ENCODE measurements at places on chromosomes 4 and X. TPM values are rescaled to one million over a fixed set of nuclear protein-coding genes. Genes with fewer than 3 reads are reported as not detected.

The NMU gene
- total RNA-seq, result not detected

- no peak for DNase-seq
Observed at GRCh38 chrX:45479835-45480422, 279.3 kb upstream of the DIPK2B start.

- no peak for DNase-seq
Observed at GRCh38 chrX:38754102-38754790, 47.0 kb upstream of the MID1IP1 start.

The VCX gene
- not detected for total RNA-seq

GRCh38 chr4:45100956-45101818 is 374.8 kb upstream of the GNPDA2 start:
- DNase-seq, result no peak

The FRAS1 gene
- total RNA-seq, result not detected

GRCh38 chr4:159382856-159383561 is 280.1 kb downstream of the RAPGEF2 start:
- DNase-seq, result no peak

DNA sequence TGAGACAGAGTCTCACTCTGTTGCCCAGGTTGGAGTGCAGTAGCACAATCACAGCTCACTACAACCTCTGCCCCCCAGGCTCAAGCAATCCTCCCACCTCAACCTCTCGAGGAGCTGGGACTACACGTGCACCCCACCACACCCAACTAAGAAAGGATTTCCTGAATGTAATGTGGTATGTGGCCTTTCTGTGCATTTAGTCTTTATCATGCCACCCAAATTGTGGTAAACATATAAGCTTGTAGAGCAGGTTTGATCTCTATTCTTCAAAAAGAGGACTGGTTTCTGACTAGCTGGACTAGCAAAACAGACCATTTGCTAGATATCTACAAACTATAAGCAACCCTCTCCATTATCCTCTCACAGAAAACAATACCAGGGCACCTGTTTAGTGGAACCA is 33.6 kb downstream of the ELOVL6 start:
- DNase-seq, result no peak

GRCh38 chr4:2085496-2085901 is 26.4 kb downstream of the NAT8L start:
- no peak for DNase-seq

The ASB9 gene
- 0.78 TPM for total RNA-seq

DNA sequence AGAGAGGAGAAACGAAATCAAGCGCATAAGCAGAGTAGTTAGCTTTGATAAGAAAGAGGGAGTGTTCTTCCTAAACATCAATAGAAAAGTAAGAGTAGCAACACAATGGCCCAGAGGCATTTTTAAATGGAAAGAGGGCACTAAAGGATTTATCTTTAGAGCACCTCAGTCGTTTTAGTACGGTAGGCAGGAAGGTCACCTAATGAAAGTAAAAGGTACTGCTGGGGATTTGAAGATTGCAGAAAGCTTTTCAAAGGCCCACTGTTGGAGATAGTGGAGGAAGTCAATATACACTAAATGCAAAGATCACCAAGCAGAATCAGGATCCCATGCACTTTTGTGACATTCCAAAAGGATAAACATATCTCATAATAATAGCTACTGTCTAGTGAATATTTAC is 667.7 kb upstream of the GRID2 start:
- no peak for DNase-seq

DNA sequence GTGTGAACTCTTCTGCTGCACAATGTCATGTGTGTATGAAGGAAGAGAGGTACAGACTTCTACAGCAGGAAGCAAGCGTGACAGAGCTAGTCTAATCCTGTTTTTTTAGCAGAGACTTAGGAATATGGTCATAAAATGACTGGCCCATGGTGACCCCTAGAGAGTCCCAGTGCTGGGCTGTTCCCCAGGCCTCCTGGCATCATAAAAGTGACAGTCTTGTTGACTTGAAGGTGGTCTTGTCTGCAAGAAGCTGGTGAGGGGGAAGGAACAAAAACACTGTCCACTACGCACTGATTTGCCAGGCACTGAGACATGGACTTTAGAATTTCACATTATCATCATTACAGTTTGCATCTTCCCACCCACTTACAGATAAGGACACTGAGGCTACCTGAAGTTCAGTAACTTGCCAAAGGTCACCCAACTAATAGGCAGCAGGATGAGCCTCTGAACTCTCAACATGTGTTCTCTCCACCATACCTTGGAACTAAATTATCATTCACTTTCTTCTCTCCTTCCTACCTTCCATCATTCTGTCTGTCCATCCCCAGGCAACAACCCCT is 63.0 kb downstream of the HADH start:
- DNase-seq, result no peak

- no peak for DNase-seq
Observed at GRCh38 chr4:2302387-2303119, 40.6 kb upstream of the MXD4 start.

DNA sequence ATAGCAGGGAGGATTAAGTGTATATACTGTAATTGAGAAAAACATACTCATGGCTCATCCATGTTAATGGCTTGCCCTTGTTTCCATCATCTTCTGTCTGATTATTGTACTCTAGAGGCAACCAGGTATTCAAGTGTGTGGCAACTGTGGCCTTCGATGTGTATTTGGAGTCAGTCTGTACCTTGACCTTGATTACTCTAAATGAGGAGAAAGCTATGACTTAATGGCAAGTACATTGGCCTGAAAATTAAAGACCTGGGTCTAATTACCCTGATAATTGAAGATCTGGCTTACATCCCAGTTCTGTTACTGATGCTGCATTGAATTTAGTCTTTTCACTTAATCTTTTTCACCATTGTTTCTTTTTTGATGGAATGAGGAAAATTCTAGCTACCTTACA is 409.2 kb downstream of the CCSER1 start:
- no peak for DNase-seq

The PAGE5 gene
- not detected for total RNA-seq

GRCh38 chr4:152663203-152664066 is 16.4 kb downstream of the TMEM154 start:
- DNase-seq, result no peak

DNA sequence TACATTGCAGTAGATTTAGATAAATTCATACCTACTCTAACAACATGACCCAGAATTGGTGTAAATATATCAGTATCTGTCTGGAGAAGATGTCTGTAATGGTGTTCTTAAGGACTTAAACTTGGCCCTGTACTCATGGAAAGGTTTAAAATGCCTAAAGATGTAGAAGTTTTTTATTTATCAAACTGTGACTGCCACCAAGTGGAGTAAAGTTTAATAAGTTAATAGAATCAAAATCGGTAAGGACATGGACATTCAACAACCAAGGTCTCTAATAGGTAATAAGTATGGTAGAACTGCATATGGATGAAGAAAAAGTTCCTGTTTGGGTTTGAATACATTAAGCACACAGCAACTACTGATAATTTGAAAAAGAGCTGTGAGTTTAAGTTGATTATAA is 474.0 kb upstream of the NDST3 start:
- no peak for DNase-seq

GRCh38 chr4:70724463-70724862 is 2.7 kb downstream of the RUFY3 start:
- DNase-seq, result no peak

DNA sequence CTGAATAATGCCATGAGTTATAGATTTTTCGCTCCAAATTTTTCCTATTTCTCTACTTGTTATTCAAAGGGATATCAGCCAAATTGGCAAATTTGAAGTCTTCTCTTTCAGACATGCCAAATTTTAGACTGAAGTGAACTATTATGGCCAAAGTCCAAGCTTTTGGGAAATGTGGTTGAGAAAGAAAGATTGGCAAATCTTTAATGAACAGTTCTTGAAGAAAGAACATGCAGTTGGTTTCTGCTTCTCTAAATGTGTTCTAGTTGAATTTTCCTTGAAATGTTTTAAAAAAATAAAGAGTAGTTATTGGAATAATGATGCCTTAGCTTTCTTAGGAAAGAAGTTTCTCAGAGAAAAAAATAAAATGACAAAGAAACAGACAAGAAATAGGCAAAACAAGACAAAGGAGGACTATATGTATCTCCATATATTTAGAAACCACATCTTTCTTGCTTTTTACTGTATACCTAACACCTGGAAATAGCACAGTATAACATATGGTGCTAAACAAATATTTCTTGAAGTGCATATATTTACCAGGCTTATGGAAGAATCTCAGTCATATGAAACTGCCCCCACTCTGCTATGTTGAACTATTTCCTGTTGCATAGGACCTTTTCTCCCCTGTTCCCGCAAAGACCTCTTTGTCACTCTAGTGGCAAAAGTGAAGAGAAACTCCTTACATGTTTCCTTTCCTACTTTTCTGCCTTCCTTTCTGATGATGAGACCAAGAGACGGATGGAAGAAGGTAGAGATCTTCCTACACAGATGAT is 250.0 kb downstream of the ARHGAP24 start:
- no peak for DNase-seq

DNA sequence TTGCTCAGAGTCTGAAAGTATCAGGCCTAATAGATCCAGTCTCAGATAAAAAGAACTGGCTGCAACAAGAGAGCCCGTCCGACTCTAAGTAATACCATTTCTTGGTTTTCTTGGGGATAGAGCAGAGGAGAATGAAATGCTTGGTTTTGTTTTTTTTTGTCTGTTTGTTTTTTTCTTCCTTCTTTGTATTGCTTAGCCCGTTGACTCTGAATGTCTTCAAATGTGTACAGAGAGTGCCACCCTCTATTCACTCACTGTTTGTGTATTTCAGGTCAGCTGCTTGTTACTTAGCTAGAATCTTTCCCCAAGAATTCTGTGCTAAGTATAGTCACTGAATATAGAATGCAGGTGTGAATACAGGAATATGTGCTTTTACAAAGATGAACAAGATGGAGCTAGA is 5.7 kb upstream of the TMEM156 start:
- no peak for DNase-seq

DNA sequence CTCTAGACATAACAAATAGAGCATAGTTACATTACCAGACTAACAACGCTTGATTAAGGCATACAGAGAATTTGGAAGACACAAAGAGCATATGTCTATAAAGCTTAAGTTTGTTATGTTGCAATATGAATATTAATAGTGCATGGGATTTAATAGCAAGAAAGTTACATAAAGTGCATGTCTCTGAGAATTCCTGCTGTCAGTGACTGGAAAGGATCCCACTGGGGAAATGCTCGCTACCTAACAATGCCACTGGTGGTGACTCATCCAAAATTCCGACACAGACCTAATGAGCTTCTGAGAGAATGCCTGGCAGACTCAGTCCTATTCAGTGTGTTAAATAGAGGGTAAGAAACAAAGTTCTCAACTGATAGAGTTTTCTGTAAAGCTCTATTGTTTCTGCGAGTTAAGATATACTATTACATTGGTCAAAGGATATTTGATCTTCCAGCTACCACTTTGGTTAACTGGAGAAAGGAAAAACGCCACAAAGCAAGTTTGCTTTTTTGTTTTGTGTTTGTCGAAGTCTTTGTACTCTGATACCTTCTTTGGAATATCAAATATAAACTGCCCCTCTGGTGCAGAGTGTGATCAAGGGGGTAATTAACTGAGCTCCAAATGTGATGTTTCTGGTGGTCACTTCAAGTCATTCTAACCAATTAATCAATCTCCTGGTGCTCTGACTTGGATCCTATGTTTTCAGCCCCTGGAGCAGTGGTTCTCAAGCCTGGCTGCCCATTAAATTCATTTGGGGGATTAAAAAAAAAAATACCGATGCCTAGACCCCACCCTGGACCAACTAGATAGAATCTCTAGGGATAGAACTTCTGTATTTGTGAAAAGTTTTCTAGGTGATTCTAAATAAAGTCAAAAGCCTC is 107.9 kb downstream of the PALLD start:
- no peak for DNase-seq

DNA sequence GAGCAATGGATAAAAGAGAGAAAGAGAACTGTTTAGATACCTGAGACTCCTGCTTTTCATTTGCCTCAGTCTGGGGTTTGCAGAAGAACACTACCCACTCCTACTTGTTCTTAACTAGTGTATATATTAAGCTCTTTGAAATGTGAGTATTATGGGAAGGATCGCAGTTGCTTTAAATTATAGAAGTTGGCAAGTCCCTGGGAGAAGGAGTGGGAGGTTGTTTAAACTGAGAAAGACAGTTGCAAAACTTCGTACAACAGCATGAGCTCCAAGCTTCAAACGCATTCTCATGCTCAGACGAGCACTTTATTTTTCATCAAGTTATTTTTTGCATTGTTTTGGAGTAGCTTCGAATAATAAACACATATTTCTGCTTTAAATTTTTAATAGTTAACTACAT is 88.1 kb upstream of the C1QTNF7 start:
- DNase-seq, result no peak

The TRPC3 gene
- 0.67 TPM for total RNA-seq

The FAM149A gene
- total RNA-seq, result 0.30 TPM

- no peak for DNase-seq
Observed at GRCh38 chr4:118141240-118141639, 107.0 kb downstream of the NDST3 start.

The SLC25A53 gene
- 4.1 TPM for total RNA-seq

- no peak for DNase-seq
Observed at GRCh38 chrX:120335289-120335688, 24.0 kb upstream of the TMEM255A start.

The PAGE2B gene
- 1.1 TPM for total RNA-seq

The PABPC1L2A gene
- not detected for total RNA-seq

The FGFBP2 gene
- 3.9 TPM for total RNA-seq

GRCh38 chr4:96593422-96593821 is 753.5 kb downstream of the PDHA2 start:
- no peak for DNase-seq

- no peak for DNase-seq
Observed at GRCh38 chrX:26914232-26914631, 548.9 kb downstream of the PPP4R3C start.

The WDR17 gene
- 1.4 TPM for total RNA-seq

GRCh38 chrX:74383611-74384010 is 37.7 kb upstream of the SLC16A2 start:
- no peak for DNase-seq

GRCh38 chr4:110108422-110108821 is 90.0 kb downstream of the ELOVL6 start:
- DNase-seq, result no peak

- no peak for DNase-seq
Observed at GRCh38 chrX:7689791-7690412, 153.1 kb upstream of the VCX start.

The MAGEB1 gene
- not detected for total RNA-seq

GRCh38 chr4:177293208-177294033 is 16.3 kb upstream of the NEIL3 start:
- DNase-seq, result no peak

GRCh38 chr4:26953770-26954423 is 93.3 kb downstream of the STIM2 start:
- DNase-seq, result no peak

DNA sequence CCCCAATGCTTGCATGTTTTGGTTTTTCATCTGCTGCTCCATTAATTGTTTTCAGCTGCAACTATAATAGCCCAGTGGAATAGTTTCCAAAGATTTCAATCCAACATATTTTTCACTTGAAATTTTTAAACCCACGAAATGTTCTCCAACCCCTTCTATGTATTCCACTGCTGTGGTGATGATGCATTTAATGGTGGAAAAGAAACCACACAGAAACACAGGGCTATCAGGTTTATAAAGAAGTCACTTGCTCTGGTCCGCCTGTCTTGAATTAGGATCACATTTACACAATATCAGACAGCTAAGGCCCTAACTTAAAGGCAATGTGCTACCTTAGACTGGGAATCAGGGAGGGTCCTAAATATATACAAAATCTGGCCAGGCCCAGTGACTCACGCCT is 35.0 kb downstream of the OPHN1 start:
- no peak for DNase-seq

The SULT1E1 gene
- total RNA-seq, result not detected

All from activated T-helper 2 cell treated with anti-CD3 and anti-CD28 coated beads, Interferon-gamma antibody, Interleukin-2, Interleukin-4, amounts not matched to agents 10 μg/mL and 5 μg/mL and 100 μg/mL, durations not matched to agents 14 hours and 24 hours and 36 hours (primary cell).